Memory B cell (primary cell): ENCODE measurements at places on chromosomes 16 and 17.

GRCh38 chr16:78117391-78117790 lies 17.9 kb downstream of the WWOX start:
- DNase-seq, result no peak

- DNase-seq, result no peak
Measured at GRCh38 chr17:81549031-81549557, 3.1 kb downstream of the FAAP100 start.

GRCh38 chr16:75265911-75266701 lies 14.7 kb upstream of the BCAR1 start:
- no peak for DNase-seq

DNA sequence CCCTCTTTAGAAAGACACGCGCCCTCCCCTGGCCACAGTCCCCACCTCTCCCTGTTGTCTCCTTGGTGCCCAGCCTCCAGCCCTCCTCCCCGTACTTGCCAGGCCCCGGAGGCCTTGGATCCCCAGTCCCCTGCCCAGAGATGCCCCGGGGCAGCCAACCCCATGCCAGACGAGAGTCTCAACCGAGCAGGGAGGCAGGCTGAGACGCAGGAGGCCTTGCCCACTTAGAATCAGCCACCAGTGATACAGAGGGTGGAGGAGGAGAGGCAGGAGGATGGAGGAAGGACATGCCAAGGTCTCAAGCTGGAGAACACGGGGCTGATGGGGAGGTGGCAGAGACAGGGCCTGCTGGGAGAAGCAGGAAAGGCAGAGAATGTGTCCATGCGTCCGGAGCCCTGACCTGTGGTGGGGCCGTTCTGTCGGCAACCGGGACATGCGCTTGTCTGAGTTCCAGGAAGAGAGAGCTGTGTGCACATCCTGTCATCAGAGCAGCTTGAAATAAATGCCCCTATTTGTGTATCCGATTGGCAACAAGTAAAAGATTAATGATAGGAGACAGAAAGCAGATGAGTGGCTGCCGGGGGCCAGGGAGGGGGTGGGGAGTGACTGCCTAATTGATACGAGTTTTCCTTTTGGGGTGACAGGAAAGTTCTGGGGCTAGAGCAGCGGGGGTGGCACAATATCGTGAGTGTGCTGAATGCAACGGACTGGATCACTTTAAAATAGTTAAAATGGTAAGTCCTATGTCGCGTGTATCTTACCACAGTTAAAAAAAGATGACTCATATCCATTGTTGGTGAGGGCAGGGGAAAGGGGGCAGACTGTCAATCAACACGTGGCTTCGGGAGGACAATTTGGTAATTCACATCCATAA lies 44.7 kb upstream of the MEAK7 start:
- no peak for DNase-seq

DNA sequence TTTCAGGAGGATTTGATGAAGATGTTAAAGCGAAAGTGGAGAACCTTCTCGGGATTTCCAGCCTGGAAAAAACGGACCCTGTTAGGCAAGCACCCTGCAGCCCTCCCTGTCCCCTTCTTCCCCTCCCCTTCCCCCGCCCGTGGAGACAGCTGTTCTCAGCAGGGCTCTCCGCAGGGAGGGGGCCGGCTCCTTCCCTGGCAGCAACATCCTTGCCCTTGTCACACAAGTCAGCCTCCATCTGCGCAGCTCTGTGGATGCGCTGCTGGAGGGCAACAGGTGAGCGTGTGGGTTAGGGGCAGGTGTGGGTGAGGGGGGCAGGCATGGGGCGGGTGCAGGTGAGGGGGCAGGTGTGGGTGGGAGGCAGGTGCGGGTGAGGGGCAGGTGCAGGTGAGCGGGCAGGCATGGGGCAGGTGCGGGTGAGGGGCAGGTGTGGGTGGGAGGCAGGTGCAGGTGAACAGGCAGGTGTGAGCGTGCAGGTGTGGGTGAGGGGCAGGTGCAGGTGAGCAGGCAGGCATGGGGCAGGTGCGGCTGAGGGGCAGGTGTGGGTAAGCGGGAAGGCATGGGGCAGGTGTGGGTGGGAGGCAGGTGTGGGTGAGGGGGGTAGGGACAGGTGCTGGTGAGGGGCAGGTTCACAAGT lies 9.4 kb downstream of the CYBC1 start:
- DNase-seq, result no peak

DNA sequence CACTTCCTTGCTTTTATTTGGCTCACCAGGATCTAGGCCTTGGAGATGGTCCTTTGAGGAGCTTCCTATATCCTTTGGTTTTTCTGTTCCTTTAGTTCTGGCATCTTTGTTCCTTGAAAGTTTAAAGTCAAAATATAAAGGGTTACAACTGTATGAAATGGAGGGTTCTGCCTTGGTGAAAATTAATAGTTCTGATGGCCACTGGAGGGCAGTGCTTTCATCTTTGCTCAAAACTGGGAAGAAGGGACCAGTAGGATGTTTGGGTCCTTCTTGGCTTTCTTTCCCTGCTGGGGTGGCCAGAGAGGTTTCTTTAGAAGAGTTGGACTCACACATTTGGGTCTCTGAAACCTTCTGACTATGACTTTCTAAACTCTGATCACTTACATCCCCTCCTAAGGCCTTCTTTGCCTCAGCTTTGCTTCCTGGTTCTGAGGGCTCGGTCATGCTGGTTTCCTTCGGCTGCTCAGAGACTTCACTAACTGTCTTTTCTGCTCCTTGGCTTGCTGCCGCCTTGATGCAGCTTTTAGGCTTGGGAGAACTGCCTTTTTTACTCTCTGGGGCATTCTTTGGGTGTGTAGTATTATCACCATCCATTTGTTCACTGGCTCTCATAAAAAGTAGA lies 10.9 kb upstream of the ITGA2B start:
- no peak for DNase-seq

GRCh38 chr17:27579897-27580321 lies 51.1 kb upstream of the LGALS9 start:
- no peak for DNase-seq

GRCh38 chr16:30867747-30868146 lies 26.1 kb downstream of the BCL7C start:
- no peak for DNase-seq

- no peak for DNase-seq
Measured at GRCh38 chr16:27828671-27829070, 234.8 kb downstream of the GSG1L start.

DNA sequence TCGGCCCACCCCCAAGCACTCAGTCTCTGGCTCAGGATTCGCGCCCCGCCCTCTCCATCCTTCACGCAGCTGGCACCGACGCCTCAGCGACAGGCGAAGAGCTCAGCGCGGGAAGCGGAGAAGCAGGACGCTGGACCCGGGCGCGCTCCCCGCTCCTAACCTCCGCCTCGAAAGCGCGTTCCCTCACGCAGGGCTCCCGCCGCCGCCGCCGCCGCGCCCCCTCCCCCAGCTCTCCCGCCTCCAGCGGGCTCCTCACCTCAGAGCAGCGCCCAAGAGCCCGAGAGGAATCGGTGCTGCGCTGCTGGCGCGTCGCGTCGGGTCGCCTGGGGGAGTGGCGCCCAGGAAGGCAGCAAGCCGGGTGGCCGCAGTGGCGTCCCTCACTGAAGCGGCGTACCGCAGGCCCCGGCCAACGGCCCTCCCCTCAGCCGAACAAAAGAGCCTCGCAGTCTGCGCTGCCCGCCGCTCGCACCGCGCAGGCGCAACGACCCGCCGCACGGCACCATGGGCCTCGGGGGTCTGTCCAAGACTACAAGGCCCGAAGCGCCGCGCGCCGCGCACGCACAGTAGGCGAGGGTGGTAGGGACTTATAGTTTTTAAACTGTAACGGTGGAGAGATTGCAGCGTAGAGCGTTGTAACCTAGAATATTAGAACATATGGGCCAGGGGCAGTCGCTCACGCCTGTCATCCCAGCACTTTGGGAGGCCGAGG lies at the start of gene CBX1:
Gene CBX1 (minus strand): TSS at position 467 of the 709 bp plus-strand sequence. CDS start 24,474 bp downstream, outside the sequence.
- DNase-seq, result peak; percentile 88

- peak; percentile 63 for DNase-seq
Measured at GRCh38 chr17:79045842-79046196, 21.9 kb downstream of the C1QTNF1 start.

DNA sequence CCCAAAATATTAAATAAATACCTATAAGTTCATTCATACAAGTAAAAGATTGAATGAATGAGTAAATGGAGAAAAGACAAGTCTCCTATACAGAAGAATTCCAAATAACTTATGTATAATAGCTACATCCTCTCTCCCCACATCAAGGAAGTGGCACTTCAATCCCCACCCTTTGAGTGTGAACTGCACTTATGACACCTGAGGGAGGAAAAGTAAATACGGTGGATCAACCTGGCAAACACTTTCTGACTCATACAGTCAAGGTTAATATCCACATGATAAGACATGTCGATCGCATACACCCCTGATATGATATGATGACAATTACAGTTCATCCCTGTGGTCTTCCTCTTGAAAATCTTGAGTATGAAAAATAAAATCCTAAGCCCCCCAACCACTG lies 18.0 kb downstream of the SLFN12L start:
- no peak for DNase-seq

GRCh38 chr17:81431545-81432482 lies 36.6 kb downstream of the BAHCC1 start:
- no peak for DNase-seq

- DNase-seq, result no peak
Measured at GRCh38 chr17:29051731-29052130, 8.8 kb downstream of the PIPOX start.

- DNase-seq, result peak; percentile 64
Measured at GRCh38 chr17:7560172-7561027, 1.3 kb upstream of the SENP3 start.

DNA sequence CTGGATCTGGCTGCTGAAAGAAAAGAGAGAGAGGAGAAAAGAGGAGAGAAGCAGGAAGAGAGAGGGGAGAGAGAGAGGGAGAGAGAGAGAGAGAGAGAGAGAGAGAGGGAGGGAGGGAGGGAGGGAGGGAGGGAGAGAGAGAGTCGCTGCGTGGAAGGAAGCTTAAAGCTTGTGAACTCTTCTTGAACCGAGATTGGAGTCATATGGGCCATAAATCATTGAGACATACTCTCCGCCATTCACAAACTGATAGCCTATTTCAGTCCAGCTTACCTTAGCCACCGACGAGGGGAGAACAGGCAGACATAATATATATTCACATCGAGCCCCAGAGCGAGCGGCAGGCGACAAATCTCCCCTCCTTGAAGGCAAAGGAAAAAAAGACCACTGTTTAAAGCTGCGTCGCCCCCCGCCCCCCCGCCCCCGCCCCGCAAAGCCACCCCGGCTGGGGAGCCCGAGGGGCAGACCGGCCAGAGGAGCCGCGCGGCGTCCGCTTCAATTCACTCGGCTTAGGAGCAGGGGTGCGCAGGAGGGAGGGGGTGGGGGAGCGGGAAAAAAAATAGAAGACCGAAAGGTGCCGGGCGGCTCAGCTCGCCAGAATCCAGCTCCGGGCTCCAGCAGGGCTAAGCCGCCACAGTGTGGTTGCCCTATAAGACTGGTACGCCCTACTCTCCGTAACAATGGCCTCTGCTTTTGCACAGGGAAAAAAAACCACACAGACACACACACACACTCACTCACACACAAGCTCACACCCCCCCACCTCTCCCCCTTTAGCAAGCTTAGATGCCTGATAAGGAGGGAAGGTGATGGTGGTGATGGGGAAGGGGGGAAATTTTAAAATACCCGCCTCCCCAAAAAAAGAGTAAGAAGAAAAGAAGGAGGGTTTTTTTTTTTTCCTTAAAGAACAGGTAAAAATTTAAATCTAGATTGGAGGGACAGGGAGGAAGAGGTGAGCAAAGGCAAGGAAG lies 10.6 kb upstream of the HOXB2 start:
- DNase-seq, result no peak

- DNase-seq, result no peak
Measured at GRCh38 chr16:100989-101388, 23.0 kb downstream of the MPG start.

- no peak for DNase-seq
Measured at GRCh38 chr17:21186399-21187187, 27.4 kb downstream of the TMEM11 start.

DNA sequence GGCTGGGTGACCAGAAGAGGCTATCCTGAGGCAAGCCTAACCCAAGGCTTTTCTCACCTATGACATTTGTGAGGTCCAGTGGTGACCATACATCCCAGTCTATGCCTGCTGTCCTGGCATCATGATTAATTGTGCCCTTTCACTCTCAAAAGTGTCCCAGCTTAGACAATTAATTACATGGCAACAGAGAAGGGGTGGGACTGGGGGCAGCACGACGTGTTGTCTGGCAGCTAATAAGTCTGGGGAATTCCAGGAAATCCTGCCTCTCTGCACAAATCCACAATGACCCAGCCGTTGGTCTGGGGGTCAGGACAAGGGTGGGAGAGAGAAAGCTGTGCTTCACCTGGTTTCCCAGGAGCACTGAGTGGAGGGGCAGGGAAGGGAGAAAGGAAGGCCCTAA lies 14.0 kb upstream of the MTMR4 start:
- DNase-seq, result no peak

DNA sequence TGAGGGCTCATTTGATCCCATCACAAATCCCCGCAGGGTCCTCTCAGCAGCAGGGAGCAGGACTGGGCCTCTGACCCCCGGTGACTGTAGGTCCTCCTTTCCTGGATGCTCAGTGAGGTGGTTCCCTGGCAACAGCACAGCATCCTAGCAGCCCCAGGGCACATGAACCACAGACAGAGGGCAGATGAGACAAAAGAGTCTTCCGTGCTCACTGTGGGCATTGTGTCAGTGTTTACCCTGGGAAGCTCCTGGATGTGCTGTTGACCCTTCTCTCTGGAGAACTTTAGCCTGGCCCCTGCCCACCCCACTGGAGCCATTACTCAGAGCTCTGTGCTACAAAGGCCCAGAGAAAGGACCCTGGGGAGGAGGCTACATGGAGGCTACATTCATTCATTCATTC lies 21.7 kb upstream of the TMEM220 start:
- no peak for DNase-seq

DNA sequence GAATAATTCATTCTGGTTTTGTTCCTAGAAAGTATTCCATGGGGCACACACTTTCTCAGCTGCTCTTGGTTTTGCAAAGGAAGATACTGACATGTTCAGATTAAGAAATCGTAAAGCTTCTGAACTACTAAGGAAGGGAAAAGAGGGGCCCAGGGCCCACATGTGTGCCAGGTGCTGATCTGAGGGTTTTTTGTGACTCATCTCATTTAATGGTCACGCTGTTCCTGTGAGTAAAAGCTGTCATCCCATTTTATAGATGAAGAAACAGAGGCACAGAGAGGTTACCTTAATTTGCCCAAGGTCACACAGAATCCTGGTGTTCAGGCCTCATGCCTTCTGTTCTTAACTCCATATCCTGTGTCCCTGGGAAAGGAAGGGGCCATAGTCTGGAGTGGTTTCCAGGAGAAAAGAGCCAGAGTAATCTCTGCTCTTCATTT lies 113.2 kb downstream of the MSI2 start:
- no peak for DNase-seq
